HCT116 (cell line): ENCODE measurements at places on chromosomes 6 and 20. TPM values are rescaled to one million over a fixed set of nuclear protein-coding genes. Genes with fewer than 3 reads are reported as not detected.

Gene PRPF6
- 74.9 TPM for total RNA-seq

Gene CD109
- 42.1 TPM for total RNA-seq

Gene STX7
- total RNA-seq: 27.8 TPM

Gene KHDC1L
- 5.4 TPM for total RNA-seq
